ENCODE measurements at places on chromosomes 16 and 17. TPM values are rescaled to one million over a fixed set of nuclear protein-coding genes. Genes with fewer than 3 reads are reported as not detected.
A peak's percentile ranks its signal among the peaks of the same experiment; 100 is the strongest.

GRCh38 chr17:69593351-69593715 lies 178.8 kb downstream of the MAP2K6 start:
- DNase-seq = no peak

GRCh38 chr17:65966072-65966695 lies 225.7 kb downstream of the CEP112 start:
- no peak for DNase-seq

- peak; percentile 78 for DNase-seq
These were observed 5.1 kb upstream of the RASL10B start for GRCh38 chr17:35726127-35726952.

GRCh38 chr17:38893607-38894006 lies 23.7 kb downstream of the LASP1 start:
- peak; percentile 37 for DNase-seq

GRCh38 chr17:79391376-79392233 lies 219.2 kb downstream of the RBFOX3 start:
- DNase-seq = peak; percentile 50

DNA sequence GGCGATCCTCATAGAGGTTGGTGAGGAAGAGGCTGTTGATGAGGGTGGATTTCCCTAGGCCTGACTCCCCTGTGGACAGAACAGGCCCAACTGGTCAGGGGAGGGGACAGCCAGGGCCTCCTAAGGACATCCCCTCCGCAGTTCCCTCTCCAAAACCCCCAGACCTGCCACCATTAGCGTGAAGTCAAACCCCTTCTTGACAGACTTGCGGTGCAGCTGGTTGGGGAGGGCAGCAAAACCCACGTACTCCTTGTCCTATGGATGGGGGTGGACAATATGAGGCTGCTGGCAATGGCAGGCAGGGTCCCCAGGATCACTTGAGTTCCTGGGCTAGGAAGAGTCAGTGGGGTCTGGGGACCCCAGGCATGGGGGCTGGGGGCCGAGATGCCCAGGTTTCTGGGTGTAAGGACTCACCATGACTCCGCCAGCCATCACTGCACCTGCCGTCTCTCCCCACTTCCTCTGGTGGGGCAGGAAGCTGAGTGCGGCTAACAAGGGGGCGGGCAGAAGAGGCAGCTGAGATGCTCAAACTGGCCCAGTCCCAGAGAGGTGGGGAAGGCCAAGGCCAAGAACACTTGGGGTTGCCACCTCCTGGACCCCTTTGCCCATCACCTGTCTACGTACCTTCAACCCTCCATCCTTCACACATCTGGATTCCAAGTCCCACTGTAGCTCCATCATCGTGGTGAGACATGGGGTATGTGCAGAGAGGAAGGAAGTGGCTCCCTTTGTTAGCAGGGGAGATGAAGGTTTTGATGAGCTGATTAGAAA lies at the start of gene SEPTIN1:
SEPTIN1 (minus strand) TSS at position 451 of the 771 bp plus-strand sequence; CDS start at position 432, 19 bp downstream.
- no peak for DNase-seq

DNA sequence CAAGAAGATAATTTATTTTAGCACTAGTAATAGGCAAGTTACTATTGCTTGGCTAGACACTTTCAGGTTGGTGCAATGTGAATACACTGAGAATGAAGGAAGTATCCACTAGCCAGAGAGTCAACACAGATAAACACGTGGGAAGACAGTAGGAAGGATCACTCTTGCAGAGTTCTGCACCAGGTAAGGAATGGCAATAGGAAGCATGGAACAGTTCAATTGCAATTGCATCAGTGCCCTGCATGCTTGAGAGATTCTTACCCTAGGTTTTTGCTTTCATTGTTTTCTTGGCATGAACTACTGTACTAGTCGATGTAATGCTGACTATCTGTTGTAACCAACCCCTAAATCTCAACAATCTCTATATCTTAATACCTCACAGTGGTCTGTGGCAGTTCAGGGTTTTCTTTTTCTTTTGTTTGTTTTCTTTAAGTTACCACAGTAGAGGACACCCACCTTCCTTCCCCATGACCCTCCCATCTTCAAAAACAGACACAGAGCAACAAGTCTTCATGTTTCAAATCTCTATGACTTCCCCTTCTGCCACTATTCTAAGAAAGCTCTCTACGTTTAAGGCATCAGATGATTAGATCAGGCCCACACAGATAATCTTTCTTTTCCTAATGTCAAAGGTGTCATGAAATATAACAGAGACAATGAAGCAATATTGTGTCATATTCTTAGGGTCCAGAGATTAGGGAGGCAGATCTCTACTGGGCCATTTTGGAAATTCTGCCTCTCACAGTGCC lies 18.1 kb upstream of the ABCA8 start:
- DNase-seq = no peak

- peak; percentile 79 for DNase-seq
These were observed 92.9 kb downstream of the TBC1D16 start for GRCh38 chr17:79942591-79943346.

- peak; percentile 79 for DNase-seq
These were observed 4.2 kb downstream of the ARMC7 start for GRCh38 chr17:75113798-75114551.

GRCh38 chr16:65834688-65835087 lies 531.8 kb upstream of the CDH5 start:
- no peak for DNase-seq

DNA sequence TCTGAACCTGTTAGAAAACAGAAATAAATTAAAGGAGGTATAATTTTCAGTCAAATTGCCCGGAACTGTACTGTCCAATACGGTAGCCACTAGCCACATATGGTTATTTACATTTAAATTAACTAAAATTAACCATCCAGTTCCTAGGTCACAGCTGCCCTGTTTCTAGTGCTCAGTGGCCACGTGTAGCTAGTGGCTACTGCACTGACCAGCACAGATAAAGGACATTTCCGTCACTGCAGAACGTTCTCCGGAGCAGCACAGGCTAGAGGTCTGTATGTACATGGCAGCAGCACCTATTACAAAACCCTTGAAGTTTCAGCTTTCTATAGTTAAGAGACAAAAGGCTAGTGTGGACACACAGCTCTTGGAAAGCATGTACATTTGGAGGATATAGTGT lies 33.7 kb downstream of the CPSF4L start:
- no peak for DNase-seq

- DNase-seq = no peak
These were observed 22.7 kb upstream of the KIF19 start for GRCh38 chr17:74303305-74303704.

- DNase-seq = peak; percentile 37
These were observed 702 bp downstream of the TENT4B start for GRCh38 chr16:50153596-50154419.

GRCh38 chr16:30604316-30604947 lies 5.8 kb downstream of the ZNF689 start:
- no peak for DNase-seq

GRCh38 chr16:10039220-10040096 lies 142.8 kb downstream of the GRIN2A start:
- DNase-seq = peak; percentile 39

DNA sequence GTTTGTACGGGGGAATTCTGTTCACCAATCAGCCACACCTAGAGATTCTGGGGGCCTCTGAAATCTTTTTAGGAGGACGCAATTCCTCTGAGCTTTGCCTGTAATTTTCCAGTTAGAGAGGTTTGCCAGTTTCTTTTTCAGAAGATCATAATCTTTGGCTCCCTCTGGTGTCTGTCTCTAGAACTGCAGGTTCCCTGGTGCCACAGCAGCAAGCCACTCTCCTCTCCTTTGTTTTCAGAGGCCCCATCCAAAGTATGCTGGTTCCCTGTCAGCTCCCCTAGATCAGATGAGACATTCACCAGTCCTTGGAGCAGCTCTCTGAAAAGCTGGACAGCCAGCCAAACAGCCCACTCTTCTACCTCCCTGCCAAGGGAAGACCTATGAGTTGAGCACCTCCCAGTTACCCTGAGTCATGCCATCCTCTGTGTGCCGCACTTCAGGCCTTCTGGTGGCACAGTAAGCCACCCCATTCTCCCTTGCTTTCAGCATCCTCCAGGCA lies 36.1 kb downstream of the RNF112 start:
- peak; percentile 62 for DNase-seq

DNA sequence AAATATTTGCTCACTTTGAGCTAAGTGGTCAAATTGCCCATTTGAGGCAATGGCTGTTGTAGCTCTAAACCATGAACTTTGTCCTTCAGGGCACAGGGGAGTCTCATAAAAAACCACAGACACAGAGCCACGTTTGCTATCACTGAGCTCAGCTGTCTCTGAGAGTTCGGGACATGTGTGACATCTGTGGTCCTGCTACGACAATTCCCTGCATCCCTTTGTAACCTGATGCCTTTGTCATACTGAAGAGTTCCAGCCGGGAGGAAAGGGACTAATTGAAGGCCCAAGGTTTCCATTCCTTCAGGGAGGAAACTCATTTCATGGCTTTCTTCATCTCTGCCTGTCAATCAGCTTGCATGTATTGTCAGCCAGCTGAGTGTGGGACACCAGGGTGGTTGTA lies 599.4 kb upstream of the CDH5 start:
- peak; percentile 18 for DNase-seq

- DNase-seq = peak; percentile 51
These were observed 555 bp downstream of the NUP88 start for GRCh38 chr17:5418858-5419355.

- DNase-seq = no peak
These were observed 69.5 kb downstream of the USP31 start for GRCh38 chr16:23079675-23080301.

DNA sequence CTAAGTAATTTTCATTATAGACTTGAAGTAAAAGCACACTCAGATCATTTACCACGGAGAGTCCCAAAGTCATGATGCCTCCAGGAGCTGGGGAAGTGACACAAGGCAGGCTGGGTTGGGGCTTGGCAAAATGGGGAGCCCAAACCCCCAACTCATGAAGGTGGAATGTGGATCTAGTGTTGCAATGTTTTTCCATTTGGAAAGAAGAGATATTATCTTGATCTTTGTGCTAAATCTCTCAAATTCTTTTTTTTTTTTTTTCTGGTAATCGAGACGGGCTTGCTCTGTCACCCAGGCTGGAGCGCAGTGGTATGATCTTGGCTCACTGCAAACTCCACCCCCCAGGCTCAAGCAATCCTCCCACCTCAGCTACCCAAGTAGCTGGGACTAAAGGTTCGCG lies 7.5 kb upstream of the KCNG4 start:
- peak; percentile 74 for DNase-seq

GRCh38 chr17:43556292-43556691 lies 10.2 kb upstream of the ETV4 start:
- peak; percentile 84 for DNase-seq

- DNase-seq = no peak
These were observed 31.2 kb downstream of the PIMREG start for GRCh38 chr17:6475411-6475810.

GRCh38 chr16:76360404-76360803 lies 83.2 kb downstream of the CNTNAP4 start:
- no peak for DNase-seq

DNA sequence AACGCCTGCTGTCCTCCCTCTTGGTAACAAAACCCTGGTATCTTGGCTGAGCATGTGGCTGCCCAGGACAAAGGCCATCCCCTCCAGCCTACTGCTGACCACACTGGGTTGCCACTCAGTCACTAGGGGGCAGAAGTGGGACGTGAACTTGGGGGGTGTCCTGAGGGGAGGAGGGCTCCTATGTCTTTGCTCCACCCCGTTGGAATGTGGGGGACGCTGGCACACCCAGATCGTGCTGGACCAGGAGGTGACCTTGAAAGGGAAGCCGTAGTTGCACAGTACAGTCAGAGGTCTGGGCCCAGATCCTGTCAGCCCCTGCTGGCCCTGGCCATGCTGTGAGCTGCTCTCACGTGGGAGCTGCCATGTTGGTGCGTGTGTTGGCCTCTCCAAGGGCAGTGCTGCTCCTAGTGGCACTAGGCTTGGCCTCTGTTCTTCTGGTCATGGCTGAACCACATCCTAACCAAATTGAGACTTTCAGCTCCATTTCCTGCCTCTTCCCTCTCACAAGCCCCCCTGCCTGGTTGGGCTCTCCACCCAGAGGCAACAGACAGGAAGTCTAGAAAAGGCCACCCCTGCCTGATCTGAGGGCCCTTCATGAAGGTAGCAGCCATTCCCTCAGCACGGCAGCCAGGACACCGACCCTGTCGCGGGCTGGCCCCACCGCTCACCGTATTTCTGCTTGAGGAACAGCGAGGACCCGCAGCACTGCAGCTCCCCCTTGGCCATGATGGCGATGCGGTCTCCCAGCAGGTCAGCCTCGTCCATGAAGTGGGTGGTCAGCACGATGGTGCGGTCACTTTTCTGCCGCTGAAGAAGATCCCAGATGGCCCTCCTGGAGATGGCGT lies 29.0 kb upstream of the RNPS1 start:
- peak; percentile 52 for DNase-seq

- DNase-seq = no peak
These were observed 44.5 kb upstream of the TOX3 start for GRCh38 chr16:52591471-52591870.

GRCh38 chr17:77428020-77428748 lies 287.4 kb downstream of the SEC14L1 start:
- no peak for DNase-seq

- DNase-seq = no peak
These were observed 2.7 kb downstream of the OTOP3 start for GRCh38 chr17:74938194-74938950.

GRCh38 chr16:85982563-85982939 lies 83.6 kb downstream of the IRF8 start:
- no peak for DNase-seq

GRCh38 chr17:55266051-55266957 lies 1.5 kb downstream of the HLF start:
- no peak for DNase-seq

GRCh38 chr17:850086-850850 lies 68.1 kb downstream of the MRM3 start:
- no peak for DNase-seq

DNA sequence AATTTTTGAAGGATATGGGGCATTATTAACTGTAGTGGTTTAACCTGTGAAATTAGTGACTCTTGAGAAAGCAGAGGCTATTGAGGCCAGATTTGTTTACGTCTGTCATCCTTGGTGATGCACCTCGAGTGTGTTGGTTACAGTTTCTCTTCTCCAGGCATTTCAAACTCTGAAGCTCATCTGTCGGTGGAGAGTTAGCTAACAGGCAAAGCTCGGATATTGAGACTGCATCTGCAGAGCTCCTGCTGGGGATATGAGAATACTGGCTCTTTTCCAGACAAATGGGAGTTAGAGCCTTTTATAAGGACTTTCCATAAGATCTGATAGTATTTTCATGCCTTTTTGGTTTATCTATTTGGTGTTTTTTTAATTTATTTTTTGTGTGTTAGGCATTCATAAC lies 6.7 kb downstream of the CLEC16A start:
- no peak for DNase-seq

GRCh38 chr16:75044800-75045361 lies 46.1 kb downstream of the ZNRF1 start:
- DNase-seq = peak; percentile 61

GRCh38 chr16:23847948-23848347 lies 12.2 kb downstream of the PRKCB start:
- no peak for DNase-seq

ST6GALNAC2 gene
- total RNA-seq = 5.9 TPM

TP53TG3C gene
- not detected for total RNA-seq

UTS2R gene
- not detected for total RNA-seq

SSTR5 gene
- not detected for total RNA-seq

YPEL2 gene
- total RNA-seq = 1.7 TPM

ADPRM gene
- total RNA-seq = 3.5 TPM

KRT33B gene
- 1.3 TPM for total RNA-seq

FNDC8 gene
- total RNA-seq = not detected

TBC1D24 gene
- 19.2 TPM for total RNA-seq

CCL7 gene
- 0.17 TPM for total RNA-seq

CHP2 gene
- total RNA-seq = not detected

KCNJ12 gene
- total RNA-seq = 0.17 TPM

CHD9NB gene
- total RNA-seq = 0.20 TPM

GAS7 gene
- total RNA-seq = not detected

FBXW10 gene
- total RNA-seq = not detected

SLC6A4 gene
- total RNA-seq = under 0.01 TPM

KRTAP4-3 gene
- total RNA-seq = not detected

All from M059J (cell line).